ENCODE measurements at places on chromosomes 5 and 9.

GRCh38 chr5:147303976-147304375, 69.2 kb downstream of the STK32A start:
- DNase-seq, result peak; percentile 86

- DNase-seq, result no peak
These were observed 52.1 kb downstream of the C6 start for GRCh38 chr5:41161271-41161670.

DNA sequence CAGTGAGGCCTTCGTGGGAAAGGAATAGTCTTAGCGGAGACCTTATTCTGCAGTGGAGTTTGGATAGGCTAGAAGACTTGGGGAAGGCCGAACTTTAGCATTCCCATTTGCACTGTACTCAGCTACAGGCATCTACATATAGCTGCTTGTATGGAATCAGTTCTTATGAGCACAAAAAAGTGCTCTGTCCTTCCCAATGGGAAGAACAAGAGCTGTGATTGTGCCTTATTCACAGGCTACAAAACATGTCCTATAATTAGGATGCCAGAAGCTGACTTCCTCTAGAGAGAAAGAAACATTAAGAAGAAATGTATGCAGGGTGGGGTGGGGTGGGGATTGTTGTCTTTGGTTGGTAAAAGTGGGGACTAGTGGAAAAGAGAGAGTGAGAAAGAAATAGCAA, 154.7 kb downstream of the ATP10B start:
- no peak for DNase-seq

GRCh38 chr9:89410641-89411350, 87.1 kb downstream of the SEMA4D start:
- no peak for DNase-seq

GRCh38 chr9:107862323-107862722, 372.8 kb upstream of the KLF4 start:
- DNase-seq, result no peak

Data from dermis microvascular lymphatic vessel endothelial cell (primary cell).